Activated CD4-positive, alpha-beta T cell treated with anti-CD3 and anti-CD28 coated beads for 4 hours (primary cell): ENCODE measurements at places on chromosomes 1 and 21.
A peak's percentile ranks its signal among the peaks of the same experiment; 100 is the strongest.

- DNase-seq, result no peak
Observed at GRCh38 chr1:193113258-193113991, 8.2 kb upstream of the GLRX2 start.

GRCh38 chr1:211641942-211642341, 33.5 kb downstream of the NEK2 start:
- no peak for DNase-seq

- DNase-seq, result no peak
Observed at GRCh38 chr1:183038333-183038866, 15.2 kb downstream of the LAMC1 start.

GRCh38 chr1:156081917-156082308, 352 bp downstream of the MEX3A start:
- DNase-seq, result no peak

- DNase-seq, result no peak
Observed at GRCh38 chr1:87426463-87427249, 98.0 kb downstream of the LMO4 start.

DNA sequence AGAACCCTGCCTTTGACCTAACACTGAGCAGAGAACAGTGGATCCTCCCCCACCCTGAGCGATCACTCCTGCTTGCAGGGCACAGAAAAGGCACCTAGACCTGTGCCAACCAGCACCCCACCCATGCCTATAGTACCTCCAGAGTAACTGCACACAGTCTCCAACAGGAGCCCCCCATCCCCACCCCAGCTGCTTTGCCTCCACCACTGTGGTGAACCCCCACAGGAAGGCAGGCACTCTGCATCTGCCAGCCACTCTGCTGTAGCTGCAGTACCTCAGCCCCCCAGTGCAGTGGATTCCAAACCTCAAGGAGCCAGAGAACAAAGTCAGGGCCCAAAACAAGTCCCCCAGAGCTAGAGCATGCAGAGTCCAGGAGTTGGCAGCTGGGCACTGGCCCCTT, 10.7 kb downstream of the SPATC1L start:
- DNase-seq, result no peak

DNA sequence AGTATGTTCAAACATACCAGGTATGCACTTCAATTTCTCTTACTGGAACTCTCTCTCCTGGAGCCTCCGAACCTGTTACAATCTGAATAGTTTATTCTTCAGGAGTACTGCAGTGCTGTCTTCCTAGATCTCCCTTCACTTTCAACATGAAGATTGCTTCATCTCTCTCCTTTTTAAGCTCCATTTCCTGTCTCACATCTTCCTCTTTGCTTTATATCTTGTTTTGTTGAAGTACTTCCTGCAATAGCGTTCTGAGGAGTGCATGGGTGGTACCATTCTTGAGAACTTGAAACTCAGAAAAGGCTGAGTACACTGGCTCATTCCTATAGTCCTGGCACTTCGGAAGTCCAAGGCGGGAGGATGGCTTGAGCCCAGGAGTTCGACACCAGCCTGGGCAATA, 15.7 kb upstream of the C1orf146 start:
- DNase-seq, result no peak

DNA sequence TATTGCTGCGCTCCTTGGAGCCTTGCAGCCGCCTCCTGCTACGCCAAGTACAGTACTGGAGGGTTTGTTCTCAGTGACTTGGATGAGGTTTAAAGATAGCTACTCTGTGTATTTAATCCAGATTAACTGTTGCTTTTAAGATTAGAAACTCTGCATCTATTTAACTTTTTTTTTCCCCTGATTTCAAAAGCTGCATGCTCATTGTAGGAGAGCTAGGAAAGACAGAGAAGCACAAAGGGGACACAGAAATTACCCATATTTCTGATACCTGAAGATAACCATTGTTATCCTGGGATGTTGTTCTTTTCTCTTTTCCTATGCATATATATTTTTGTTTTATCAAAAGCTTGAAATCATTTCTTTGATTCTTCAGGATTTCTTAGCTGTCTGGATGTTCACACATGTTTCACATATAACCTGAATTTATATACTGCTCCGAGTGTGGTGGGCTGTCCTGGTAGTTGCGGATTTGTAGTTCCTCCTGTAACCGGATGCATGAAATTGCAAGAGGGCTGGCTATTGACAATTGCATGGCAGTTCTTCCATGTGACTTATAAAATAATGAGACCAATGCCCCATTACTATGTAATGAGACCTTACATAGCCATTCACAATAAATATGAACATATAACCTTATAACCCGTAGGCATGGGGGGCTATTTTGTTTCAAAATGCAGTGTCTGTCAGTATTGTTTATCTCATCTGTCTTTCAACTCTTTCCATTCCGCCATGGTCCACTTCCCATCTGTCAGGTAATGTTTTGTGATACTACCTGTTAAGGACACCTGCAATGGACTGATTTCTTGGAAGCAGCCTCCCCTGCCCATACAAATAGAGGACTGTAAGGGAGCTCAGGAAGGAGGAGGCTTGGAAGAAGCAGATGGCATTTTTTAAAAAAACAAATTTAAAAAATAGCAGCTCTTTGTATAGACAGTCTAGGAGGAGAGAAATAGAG, 1.4 kb downstream of the RAVER2 start:
- DNase-seq, result no peak

DNA sequence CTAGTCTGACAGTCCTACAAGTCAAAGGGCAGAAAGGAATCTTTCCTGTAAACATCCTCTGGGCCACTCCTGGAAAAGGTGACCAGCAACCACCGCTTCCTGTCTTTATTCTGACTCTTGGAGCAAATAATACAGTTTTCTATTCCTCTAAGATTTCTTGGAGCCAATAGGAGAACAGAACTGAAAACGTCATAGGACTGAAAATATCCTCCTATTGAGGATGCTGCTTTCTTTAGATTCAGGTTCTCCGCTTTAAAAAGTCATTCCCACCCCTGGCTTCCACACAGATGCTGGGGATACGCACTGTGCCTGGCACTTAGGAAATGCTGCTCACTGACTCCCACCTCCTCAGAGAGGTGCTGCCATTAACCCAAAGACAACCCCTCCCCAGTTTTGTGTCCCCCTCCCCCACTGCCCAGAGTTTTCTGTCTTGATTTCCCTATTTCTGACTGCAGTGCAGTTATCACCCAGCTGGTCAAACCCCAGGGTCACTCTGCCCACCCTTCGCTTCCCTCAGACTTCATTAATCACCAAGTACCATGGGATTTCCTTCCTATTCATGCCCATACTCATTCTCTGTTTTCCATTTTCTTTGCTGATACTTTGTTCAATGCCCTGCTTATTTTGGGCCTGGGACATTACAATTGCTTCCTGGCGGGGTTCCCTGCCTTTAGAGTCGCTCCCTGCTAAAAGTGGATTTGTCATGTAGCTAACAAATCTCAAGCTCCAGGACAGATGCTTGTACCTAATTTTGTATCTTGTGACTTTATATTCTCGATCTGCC, 82.1 kb upstream of the ARHGAP29 start:
- DNase-seq, result no peak

- DNase-seq, result no peak
Observed at GRCh38 chr1:224883091-224883490, 46.4 kb upstream of the DNAH14 start.

- no peak for DNase-seq
Observed at GRCh38 chr1:157008502-157008901, 37.0 kb downstream of the ARHGEF11 start.

DNA sequence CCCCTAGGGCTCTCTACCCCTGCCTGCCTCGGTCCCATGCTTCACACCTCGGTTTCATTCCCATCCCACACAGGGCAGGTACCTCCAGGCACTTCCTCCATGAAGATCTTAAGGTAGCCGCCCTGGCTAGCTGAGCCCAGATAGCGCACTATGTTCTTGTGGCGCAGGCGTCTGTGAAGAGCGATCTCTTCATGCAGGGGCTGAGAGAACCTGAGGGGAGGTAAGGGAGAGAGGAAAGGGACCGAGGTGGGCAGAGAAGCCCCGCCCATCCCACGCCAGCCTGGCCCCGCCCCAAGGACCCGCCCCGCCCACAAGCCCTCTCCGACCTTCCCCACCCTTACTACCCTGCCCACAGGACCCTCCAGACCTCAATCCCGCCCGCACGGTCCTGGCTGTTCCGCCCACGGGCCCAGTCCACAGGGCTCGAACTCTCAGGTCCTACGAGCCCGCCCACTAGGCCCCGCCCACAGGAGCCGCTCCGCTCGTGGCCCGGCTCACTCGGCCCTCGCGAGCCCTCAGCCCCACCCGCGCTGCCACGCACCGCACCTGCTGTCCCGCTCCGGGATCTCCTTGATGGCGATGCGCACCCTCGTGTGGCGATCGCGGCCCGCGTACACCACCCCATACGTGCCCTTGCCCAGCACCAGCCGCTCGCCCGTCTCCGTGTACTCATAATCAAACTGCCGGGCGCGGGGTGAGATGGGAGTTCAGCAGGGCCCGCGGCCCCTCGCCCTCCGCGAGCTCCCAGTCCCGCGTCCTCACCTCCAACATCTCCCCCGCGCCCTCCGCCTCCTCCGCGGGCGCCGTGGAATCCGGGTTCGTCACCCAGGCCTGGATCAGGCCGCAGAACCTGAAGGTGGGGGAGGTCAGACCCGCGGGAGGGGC, 6.4 kb downstream of the MAP3K6 start:
- peak; percentile 43 for DNase-seq

DNA sequence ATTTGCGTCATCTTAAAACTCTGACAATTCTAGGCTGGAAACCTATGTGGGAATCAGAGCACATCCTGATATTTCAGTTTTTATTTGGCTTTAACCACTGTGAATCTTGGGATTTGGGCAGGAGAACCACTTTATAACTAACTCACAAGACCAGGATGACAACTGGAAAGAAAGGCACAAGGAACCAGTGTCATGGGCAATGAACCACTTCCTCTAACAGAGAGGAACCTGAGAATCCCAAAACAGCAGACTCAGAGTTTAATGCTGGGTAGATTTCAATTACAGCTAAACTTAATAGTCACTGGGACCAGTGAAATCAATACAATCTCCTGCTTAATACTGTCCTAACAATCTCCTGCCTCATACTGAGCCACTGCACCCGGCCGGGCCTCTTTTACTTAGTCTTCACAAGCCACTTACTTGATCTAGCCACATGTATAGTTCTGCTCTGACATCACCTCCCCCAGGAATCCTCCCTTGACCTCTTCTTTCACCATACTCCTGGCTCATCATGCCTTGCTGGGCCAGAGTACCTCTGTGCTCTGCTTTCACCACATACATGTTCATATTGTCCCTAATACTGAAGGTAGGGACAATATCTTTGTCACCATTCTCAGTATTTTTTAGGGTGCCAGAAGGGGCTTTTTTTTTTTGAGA, 20.2 kb upstream of the SLFNL1 start:
- no peak for DNase-seq
